ENCODE measurements at places on chromosomes 11 and 22. TPM values are rescaled to one million over a fixed set of nuclear protein-coding genes. Genes with fewer than 3 reads are reported as not detected.

CECR2 gene
- total RNA-seq = not detected

SLC22A25 gene
- total RNA-seq = not detected

SLC17A6 gene
- not detected for total RNA-seq

RANGAP1 gene
- total RNA-seq = 95.7 TPM

NLRP14 gene
- total RNA-seq = not detected

C22orf15 gene
- 0.40 TPM for total RNA-seq

TMEM151A gene
- 0.05 TPM for total RNA-seq

TRIM48 gene
- not detected for total RNA-seq

CRYBB3 gene
- total RNA-seq = not detected

FAM180B gene
- not detected for total RNA-seq

SERHL2 gene
- not detected for total RNA-seq

ARRB1 gene
- 22.2 TPM for total RNA-seq

CATSPERZ gene
- total RNA-seq = not detected

SLC15A3 gene
- 6.5 TPM for total RNA-seq

MFRP gene
- total RNA-seq = not detected

PDE3B gene
- 0.43 TPM for total RNA-seq

CRYBB2 gene
- total RNA-seq = not detected

DEUP1 gene
- total RNA-seq = not detected

TREH gene
- 0.05 TPM for total RNA-seq

RIN1 gene
- 15.6 TPM for total RNA-seq

OR4C6 gene
- not detected for total RNA-seq

PLXNB2 gene
- total RNA-seq = 65.0 TPM

TFIP11 gene
- total RNA-seq = 21.1 TPM

OR2AT4 gene
- 0.02 TPM for total RNA-seq

OR2D2 gene
- not detected for total RNA-seq

CD3G gene
- not detected for total RNA-seq

GGTLC2 gene
- not detected for total RNA-seq

IFITM10 gene
- 2.9 TPM for total RNA-seq

PITPNB gene
- 10.0 TPM for total RNA-seq

ATG16L2 gene
- total RNA-seq = 3.4 TPM

ZBTB3 gene
- total RNA-seq = 14.1 TPM

PRG3 gene
- total RNA-seq = not detected

PAX6 gene
- 0.14 TPM for total RNA-seq

PHLDA2 gene
- total RNA-seq = 34.4 TPM

STX3 gene
- 53.2 TPM for total RNA-seq

ZNF70 gene
- total RNA-seq = 1.7 TPM

PATE2 gene
- total RNA-seq = not detected

PRR5L gene
- total RNA-seq = 5.3 TPM

BATF2 gene
- total RNA-seq = 0.59 TPM

THY1 gene
- total RNA-seq = 276 TPM

BBOX1 gene
- not detected for total RNA-seq

ASCL2 gene
- total RNA-seq = not detected
